ENCODE measurements at places on chromosomes 7 and 10.

DNA sequence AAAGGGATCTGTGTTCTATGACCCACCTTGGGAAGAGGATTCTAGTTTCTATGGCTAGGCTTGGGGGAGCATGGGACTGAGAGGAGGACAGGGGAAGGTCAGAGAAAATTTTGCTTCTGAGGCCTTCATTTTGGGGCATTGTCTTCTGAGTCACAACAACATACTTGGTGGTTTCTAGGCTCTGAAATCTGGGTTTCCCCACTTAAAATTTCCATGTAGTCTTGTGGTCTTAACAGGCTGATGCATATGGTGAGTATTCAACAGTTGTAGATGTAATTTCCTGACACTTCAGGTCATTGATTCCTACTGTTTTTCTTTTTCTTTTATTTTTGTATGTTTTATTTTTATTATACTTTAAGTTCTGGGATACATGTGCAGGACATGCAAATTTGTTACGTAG, 88.5 kb downstream of the ANKRD7 start:
- no peak for DNase-seq

DNA sequence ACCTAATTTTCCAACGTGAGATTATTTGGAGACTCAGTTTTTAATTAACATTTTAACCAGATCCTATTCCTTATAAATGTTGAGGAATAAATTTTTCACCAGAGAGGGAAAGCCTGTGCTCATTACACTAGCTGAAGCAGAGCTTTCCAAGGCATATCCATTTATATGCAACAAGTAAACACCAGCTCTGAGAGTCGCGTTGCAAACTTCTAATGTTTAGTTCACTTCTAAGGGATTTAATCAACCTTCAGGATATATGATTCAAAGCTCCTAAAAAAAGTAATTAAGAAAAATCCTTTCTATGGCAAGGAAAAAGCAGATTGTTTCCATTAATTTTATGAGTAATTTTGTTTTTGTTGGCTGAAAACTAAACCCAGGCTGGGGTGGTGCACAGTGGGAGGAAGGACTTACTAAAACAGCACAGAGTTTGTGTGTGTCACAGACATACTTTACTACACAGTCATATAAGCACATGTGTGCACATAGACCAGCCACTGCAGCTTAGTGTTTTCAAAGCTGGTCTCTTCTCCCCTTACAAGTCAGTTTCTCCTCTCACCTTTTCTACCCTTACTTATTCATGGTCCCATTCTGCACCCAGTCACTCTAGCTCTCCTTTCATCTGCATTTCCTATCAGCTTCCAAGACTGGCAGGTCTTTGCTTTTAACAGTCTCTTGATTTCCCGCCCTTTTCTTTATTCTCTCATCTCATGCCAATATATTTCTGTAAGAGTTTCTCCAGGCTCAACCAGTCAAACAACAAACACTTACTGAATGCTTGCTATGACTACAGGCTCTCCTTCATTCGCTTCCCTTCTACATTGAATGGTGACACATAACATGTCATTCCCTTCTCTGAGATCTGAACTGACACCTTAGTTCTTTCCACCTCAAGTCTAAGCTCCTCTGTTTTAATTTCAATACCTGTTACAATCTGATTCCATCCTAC, 81.1 kb upstream of the FZD1 start:
- DNase-seq = no peak

GRCh38 chr7:130877236-130877990, 143.4 kb upstream of the KLF14 start:
- no peak for DNase-seq

GRCh38 chr10:110608087-110608486, 36.0 kb upstream of the RBM20 start:
- DNase-seq = no peak

GRCh38 chr7:156261581-156261980, 379.0 kb upstream of the RNF32 start:
- DNase-seq = no peak

DNA sequence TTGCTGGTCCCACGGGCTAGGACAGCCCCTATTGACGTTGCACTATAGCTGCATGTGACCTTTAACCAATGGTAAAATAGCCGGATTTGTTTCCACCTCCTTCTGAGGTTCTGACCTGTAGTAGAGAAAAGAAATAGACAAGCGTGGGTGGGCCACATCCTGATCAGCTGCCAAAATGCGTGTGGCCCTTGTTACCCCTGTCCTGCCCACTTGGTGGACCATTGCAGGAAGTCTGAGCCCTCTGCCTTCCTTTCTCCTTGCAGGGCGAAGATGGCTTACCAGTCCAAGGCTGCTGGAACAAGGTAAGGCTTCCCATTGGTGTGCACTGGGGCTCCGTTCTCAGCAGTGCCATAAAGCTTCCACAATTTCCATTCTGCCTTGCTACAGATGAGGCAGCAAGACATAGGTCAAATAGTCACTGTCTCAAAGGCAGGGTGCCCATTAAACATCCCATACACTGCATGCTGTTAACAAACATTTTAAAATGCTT, 95.9 kb upstream of the MACROH2A2 start:
- DNase-seq = no peak

DNA sequence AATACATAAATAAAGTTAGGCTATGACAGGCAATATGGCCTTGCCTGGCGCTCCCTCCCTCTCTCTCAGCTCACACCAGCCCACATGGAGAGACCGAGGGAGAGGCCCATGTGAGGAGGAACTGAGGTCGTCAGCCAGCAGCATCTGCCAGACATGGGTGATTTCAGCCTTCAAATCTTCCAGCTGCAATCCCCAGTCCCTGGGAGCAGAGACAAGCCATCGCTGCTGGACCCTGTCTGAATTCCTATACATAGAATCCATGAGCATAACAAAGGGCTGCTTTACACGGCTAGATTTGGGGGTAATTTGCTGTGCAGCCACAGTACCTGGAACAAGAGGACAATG, 35.6 kb downstream of the ANKRD16 start:
- no peak for DNase-seq

DNA sequence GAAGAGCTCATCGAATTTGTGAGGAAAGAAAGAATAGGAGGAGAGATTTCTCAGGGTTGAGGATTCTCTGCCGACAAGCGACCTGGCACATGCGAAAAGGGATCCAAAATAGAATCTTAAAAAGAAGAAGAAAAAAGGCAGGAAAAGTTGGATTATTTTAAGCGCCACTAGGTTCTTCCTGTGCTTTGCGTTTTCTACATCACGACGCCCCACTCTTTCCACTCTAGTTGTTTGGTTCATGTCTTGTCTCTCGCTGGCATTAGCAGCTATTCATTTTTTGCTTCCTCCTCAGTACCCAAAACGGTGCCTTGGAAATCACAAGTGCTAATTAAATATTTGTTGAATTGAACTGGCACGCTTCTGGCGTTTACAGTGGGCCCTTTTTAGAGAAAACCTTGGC, 674 bp upstream of the FRA10AC1 start:
- no peak for DNase-seq

- no peak for DNase-seq
These were observed 235.1 kb downstream of the ARHGAP21 start for GRCh38 chr10:24488631-24489030.

DNA sequence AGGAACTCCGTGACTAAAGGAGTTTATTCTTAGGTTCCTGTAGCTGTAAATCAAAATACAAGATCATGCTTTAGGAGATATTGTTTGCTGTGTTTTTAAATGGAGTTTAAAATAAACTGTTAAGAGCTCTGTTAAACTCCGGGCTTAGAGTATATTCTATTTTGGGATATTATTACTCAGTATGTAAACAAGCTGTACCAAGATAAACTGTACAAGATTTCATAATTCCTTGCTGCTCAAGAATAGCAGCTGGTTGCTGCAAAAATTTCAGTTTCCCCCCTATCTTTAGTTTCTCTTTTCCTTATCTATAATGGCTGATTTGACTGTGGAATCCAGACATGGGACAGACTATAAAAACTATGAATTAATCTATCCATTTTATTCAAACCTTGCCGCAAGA, 215.7 kb downstream of the HTR7 start:
- DNase-seq = no peak

DNA sequence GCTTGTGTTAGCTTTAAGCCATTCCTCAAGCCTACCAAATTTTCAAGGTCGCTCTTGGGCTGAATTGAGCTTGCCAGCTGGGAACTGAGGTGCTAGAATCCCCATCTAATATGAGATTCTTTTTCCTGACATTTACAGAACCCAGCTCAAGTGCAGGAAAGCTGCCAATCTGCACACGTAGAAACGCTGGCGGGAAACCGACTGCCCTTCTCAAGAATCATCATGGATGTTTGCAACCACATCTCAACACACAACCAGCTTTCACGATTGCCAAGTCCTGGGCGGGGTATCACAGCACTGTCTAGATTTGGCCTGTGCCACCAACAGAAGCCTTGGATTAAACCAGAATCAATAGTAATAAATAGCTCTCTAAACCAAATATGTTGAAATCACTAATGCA, 203.7 kb downstream of the DIP2C start:
- no peak for DNase-seq

DNA sequence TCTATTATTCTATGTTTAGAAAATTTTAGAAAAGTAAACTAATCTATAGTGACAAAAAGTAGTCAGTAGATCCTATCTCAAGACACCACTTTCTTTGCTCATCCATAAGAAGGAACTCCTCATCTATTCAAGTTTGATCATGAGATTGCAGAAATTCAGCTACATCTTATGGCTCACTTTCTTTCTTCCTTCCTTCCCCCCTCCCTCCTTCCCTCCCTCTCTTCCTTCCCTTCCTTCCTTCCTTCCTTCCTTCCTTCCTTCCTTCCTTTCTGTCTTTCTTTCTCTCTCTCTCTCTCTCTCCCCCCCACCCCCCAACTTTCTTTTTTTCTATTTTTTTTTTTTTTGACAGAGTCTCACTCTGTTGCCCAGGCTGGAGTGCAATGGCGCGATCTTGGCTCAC, 35.3 kb upstream of the SRPK2 start:
- DNase-seq = no peak

GRCh38 chr7:127550247-127550646, 35.1 kb downstream of the GCC1 start:
- DNase-seq = no peak

GRCh38 chr10:121580276-121581116, 17.7 kb downstream of the FGFR2 start:
- DNase-seq = no peak

DNA sequence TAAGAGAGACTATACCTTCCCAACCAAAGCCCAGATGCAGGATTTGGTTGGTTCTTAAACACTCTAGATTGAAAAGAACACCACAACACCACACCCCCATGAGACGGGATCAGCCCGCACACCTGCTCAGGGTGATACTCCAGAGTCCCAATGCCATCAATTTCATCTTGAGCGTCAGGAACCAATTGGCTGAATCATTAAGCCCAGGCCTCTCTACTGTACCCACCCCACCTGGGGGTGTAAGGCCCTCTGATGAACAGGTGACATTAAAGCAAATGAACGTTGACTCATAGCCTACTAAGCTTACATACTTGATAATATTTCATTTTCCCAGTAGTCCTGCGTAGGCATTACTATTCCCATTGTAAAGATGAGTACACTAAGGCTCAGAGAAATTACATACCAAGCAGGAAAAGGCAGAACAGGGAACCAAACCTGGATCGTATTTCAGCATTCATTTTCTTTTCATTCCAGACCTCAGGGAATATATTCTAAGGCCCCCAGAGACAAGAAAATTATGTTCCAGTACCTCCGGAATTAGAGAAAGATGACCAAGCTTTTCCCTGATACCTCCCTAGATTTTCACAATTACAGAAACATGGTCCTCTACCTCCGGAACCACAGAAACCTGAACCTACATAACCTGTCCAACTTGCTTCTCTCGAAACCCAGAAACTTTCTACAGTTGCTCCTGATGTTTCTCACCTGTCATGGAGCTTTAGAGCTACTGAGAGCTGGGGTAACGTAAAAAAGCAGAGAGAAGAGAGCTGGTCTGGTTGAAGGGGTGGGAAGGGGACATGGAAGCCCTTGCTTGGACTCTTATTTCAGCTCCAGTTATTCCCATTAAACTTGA, 43.1 kb upstream of the KDM7A start:
- no peak for DNase-seq

- DNase-seq = no peak
These were observed 15.1 kb downstream of the SNX10 start for GRCh38 chr7:26306790-26307189.

GRCh38 chr7:99668541-99668940, 11.3 kb downstream of the CYP3A5 start:
- DNase-seq = no peak

GRCh38 chr7:11934796-11935195, 102.8 kb upstream of the THSD7A start:
- DNase-seq = no peak

DNA sequence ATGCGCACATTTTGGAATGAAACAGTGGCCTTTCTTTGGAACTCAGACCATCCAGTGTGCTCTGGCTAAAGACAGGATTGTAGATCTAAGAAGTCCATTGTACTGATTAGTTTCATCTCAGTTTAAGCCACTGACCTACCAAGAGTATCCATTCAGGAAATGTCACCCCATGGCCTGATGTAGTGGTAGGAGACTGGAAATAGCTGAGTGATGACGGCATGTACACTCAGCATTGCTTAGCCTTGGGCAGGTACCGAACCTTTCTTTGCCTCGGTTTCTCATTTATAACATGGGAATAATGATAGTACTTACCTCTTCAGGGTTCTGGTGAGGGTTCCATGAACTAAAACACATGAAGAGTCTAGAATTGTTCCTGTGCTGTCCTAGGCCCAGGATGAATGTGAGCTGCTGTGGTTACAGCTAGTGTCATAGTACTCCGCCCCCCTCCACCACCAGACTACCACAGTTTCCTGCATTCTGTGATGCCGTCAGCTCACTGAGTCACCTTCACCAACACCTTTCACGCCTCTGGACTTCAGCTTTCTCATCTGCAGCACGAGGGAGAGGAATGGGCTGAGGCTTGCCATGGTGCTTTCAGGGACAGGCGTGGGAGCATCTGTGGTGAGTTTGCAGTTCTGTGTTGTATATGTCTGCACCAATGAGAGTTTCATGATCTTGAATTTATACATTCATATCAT, 484.0 kb upstream of the GALNT17 start:
- DNase-seq = peak; percentile 64

DNA sequence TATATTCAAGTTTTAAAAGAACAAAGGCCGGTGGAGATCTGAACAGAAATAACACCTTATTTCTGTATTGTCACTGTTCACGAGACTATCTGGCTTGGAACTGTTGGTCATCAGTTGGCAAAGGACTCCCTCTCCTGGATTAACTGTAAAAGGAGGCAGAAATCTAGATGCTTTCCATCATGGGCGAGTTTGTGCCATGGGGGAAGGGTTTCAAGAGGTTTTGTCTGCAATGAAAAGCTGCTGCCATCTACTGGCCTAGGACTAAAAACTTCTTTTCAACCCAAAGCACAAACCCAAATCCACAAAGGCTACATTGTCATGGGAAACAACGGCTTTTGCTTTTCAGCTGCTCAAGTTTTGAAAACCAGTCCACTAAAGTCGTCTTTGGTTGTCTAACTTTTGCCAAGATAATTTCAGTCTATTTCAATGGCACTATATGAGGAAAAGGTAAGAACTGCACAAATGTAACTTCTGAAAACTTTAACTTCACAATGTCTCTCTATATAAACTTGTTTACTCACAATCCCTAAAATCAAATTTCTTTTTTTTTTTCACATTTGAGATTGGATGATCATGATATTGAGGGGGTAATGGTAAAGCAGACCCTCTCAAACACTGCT, 196.8 kb downstream of the SKAP2 start:
- peak; percentile 39 for DNase-seq

GRCh38 chr7:137130751-137131158, 212.8 kb downstream of the PTN start:
- DNase-seq = no peak

Data from stimulated activated CD4-positive, alpha-beta T cell treated with anti-CD3 and anti-CD28 coated beads, Interleukin-2, amount 100 ng/mL, for 4 hours (primary cell).